ENCODE measurements at places on chromosomes 7 and 10.

DNA sequence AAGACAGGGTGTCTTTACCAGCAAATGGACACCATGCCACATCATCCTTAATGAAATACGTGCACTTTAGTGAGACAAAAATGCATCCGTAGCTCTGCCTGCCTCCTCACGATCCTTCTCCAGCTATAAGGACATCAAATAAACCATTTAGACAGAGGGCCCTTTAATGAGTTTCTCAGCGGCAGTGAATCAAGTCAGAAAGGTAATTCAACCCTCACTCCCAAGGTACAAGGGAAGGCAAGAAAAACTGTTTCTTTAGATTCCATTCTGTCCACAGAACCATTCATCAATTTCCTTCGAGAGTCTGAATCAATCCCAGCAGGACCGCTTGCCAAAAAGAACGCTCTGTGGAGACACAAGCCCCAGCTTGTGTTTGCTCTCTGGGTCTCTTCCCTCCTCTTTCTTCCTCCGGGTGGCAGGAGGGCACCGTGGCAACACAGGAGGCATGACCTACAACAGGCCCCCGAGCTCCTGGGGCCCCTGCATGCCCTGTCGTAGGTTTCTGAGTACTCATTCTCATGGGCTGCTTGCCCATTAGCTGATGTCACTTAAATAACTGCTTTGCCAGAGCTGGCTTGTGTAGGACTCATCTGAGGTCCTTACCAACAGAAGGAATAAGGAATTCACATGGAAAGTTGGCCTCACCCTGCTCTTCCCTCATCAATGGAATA lies 297.8 kb upstream of the PRKCQ start:
- no peak for DNase-seq

DNA sequence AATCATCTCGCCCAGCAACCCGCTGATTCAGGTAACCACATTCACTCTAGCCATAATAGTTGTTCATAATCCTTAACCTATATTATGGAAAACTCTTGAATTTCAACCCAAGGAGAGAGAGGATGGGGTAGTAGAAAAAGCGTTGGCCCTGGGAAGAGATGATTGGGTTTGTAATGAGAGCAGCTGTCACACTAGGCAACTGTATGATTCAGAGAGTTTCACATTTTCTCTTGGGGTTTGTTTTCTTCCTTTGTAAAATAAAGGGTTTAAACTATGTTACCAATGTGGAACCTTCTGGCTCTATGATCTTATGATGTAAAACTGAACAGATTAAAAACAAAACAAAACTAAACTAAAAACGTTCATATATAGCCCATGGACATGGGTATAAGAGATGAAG lies 705.2 kb upstream of the IGFBP3 start:
- DNase-seq, result no peak

DNA sequence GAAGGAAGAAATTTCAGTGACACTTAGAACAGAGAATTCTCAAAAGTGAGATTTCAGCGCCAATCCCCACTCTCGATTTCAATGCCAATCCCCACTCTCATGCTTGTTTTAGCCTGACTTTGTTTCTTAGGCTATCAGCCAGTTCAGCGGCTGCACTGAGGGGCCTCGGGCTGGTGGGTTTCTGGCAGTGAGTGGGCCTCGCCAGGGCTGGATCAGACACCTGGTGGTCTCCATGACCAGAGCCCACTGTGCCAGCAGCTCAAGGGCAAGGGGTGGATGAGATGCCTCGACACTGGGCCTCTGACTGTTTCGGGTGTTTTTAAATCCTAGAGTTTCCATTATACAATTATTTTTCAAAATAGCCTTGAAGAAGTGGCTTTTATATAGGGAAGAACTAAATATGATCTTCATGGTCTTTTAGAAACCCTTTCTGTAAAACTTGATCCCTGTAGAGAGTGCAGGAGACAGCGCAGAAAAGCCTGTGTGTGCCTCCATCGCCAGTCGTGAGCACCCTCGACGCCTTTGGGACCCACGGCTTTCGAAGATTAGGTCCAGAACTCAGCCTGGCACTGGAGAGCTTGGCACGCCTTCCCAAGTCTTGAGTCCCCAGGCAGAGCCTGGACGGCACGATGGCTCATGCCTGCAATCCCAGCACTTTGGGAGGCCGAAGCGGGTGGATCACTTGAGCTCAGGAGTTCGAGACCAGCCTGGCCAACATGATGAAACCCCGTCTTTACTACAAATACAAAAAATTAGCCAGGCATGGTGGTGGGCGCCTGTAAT lies 76.2 kb downstream of the INPP5A start:
- DNase-seq, result no peak

- DNase-seq, result peak; percentile 7
Measured at GRCh38 chr10:92839191-92840085, 8.9 kb upstream of the EXOC6 start.

DNA sequence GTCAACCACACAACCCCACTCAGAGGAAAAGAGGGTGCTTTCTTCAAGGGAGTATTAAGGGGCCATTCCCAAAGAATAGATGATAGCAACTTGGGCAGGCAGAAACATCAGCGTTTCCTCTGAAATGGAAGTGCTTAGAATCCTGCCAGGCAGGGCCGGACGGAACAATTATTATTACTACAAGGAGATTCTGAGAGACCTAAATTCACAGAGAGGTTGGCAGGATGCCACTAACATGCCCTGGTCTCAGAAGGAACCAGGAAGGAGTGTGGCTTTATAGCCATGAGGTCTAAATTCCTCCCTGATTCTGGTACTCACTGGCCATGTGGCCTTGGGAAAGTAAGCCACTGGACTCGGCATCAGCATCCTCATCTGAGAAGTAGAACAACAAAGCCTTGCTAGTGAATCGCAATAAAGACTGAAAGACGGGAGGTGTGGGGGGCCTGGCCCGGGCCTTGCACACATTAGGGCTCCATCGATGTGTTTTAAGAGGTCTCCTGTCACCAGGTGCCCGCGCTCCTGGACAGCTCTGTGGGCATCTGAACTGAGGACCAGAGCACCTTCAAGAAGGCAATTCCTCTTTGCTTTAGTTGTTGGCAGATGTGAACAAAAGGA lies 131.5 kb downstream of the OAT start:
- DNase-seq, result no peak

GRCh38 chr7:21603462-21603861 lies 60.6 kb downstream of the DNAH11 start:
- DNase-seq, result no peak
